ENCODE measurements at places on chromosomes 16 and 17. TPM values are rescaled to one million over a fixed set of nuclear protein-coding genes. Genes with fewer than 3 reads are reported as not detected.

The EVI2B gene
- 4.5 TPM for polyA plus RNA-seq

DNA sequence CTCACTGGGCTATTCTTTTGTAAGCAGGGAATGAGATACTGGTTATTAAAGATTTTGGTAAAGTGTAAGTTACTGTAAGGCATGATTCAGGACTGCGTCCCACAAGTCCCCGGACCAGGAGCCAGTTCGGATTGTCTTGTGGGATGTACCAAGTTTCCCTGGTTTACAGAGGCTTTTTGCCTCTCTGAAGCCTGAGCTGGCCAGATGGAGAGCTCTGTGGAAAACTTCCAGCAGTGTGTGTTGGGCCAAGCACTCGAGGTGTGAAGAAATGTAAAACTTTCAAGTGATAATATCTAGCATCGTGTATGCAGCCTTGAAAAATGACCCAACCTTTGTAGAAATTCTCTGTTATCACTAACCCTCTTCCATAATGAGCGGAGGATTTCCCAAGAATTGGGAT, 2.4 kb downstream of the EPN2 start:
- no peak for DNase-seq

The ADAD2 gene
- polyA plus RNA-seq = 0.51 TPM

DNA sequence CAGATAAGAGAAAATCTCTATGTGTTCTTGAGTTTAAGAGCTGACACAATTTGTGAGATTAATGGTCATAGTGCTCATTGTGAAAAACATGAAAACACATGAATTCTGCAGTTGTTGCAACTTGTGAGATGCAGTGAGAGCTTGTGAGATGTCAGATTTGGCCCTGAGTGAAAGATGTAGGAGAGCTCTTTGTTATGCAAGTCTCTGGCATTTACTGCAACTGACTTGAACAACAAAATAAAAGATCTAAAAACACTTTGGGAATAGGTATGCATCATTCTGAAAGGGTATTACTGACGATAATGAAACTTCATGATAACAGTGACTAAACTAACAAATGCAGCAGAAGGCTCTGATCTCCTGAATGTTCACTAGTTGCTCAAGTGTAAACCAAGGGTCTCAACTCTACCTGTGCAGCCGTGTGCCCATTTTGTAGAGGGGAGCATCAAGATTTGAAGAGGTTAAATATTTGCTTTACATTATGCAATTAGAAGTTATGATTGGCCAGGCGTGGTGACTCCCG, 50.8 kb upstream of the SMIM36 start:
- no peak for DNase-seq

- DNase-seq = no peak
Observed at GRCh38 chr16:4320571-4321137, 4.8 kb downstream of the GLIS2 start.

DNA sequence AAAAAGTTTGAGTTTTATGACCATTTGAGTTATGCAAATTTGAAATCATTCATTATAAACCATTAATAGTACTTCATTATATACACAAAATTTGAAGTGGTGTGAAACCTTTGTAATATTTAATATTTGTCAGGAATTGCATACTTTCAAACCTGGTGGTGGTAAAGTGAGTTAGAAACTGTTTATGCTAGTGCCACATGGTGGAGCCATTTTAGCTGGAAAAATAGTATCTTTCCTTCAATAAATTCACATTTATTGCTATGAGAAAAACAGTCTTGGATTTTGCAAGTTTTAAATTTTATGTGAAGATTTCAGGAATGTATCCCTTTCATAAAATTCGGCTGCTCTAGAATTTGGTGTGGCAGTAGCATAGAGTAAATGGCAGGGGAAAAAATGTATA, 7.3 kb upstream of the BLMH start:
- DNase-seq = peak; percentile 31

- DNase-seq = no peak
Observed at GRCh38 chr17:8001976-8002720, at the start of gene GUCY2D. TSS of gene GUCY2D (plus strand) at chr17:8002615. CDS start at chr17:8003048, 433 bp downstream.

The FN3K gene
- polyA plus RNA-seq = 78.1 TPM

DNA sequence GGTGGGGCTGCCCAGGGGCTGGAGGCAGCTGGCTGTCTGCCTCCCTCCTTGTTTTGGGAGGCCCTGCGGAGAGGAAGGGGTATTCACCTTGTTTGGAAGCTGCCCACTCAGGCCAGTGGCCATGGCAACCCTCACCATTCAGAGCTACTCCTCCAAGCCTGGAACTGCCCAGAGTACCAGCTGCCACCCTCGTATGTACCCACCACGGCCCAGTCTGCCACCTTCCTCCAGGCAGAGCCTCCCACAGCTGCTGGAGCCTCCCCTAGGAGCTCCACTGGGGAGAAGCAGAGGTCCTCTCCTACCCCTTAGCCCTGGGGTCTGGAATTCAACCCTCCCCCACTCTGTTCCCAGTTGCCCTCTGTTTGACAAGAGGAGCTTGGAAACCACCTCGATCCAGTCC, 90.7 kb downstream of the AXIN2 start:
- no peak for DNase-seq

GRCh38 chr16:58018803-58019202, 6.8 kb upstream of the MMP15 start:
- DNase-seq = no peak

DNA sequence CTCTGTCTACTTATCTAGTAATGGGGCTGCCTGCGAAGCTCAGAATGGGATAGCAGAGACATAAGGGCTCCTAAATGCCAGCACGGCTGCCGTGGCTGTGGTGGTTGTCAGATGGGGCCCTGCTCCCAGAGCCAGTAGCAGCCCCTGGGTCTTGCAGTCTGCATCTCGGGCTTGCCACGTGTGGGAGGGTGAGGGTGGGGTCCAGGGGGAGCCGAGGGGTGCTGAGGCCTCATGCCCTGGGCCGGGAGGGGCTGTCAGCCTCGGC, 88.8 kb upstream of the GSE1 start:
- DNase-seq = no peak

DNA sequence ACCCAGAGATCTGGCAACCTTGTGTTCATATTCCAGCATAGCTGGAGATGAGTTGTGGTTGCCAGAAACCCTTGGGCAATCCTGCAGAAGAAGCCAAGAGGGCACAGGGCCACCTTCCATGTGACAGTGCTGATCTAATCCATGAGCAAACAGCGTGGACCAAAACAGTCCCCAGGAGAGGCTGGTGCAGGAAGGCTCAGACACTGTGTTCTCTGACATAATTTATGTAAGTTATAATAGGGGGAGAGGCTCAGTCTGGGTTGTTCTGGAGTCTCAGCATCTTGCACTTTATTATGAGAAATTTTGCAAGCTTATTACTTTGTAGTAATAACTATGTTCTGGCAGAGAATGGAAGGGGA, 273.9 kb downstream of the HAPSTR1 start:
- DNase-seq = no peak

The CACNA1H gene
- 20.1 TPM for polyA plus RNA-seq

The PITPNM3 gene
- polyA plus RNA-seq = 21.3 TPM

- DNase-seq = no peak
Observed at GRCh38 chr17:62666061-62666800, 38.8 kb downstream of the MRC2 start.

The MMP15 gene
- polyA plus RNA-seq = 45.5 TPM

DNA sequence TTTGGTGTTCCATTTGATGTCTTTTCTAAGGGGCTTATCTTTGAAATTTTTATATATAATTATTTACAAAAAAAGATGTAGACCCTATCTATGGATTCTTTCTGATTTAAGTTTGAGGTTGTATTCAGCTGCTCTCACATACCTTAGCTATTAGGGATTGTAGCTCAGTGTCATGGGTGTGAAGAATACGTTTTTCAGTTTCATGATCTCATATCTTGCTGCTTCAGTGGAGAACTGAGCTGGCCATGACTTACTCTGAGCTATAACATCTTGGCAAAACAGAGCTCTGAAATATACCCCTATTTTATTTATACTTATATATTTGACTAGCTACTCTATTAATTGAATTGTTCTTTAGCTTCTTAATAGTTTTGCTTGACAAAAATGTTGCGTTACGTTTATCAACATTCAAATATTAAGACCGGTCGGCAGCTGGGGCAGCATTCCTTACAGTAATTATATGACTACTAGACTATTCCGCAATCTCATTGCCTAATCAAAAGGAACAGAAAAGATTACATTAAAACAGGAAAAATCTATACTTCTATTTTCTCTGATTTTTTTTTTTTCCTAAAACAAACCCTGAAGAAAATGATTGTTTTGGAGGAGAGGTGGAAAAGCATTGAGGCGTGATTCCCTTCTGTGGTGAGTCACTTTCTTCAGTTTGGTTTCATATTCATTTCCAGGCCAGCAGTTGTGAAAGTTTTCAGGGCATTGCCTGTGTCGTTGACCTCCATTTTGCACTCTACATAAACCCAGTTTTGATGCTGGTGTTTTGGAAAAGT, 24.1 kb upstream of the KRT24 start:
- DNase-seq = no peak

GRCh38 chr17:73317513-73318426, 6.0 kb upstream of the CDC42EP4 start:
- no peak for DNase-seq

GRCh38 chr17:81536299-81537290, 8.4 kb downstream of the FSCN2 start:
- DNase-seq = no peak

DNA sequence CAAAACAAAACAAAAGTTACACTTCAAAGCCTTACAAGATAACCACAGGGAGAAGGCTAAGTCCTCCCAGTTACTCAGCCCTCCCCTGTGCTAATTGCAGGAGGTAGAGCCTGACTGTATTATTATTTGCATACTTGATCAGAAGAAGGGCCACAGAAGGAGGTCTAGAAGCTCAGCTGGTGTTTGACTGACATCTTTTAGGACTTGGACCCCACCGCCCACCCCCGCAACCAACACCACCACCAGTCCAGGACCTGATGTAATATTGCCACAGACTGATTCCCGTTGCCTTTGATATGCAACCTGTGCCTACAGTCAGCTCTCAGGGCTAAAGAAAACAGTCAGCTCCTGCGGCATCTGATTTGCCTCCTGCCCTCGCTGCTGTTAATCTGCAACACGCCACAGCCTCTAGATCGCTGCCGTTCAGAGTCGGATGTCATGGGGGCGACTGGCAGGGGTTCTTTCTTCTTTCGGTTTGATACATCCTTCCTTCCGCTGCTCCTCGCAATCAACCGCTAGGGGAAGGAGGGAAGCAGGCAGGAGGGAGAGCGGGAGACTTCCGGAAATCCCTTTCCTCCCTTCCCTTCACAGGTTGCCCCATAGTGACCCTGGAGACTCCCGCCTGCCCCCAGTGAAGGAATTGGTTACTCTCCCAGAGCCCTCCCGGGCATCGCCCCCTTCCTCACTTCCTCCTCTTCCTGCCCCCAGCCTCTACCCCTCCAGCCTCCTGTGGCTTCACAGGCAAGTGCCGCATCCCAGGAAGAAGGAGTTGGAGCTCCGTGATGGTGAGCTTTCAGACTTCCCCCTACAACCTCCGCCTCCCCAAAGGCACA, 90.5 kb upstream of the SOX9 start:
- DNase-seq = no peak

The KRTAP17-1 gene
- not detected for polyA plus RNA-seq
